ENCODE measurements at places on chromosomes 3 and 15.

- DNase-seq: no peak
Measured at GRCh38 chr3:128975276-128975675, 18.6 kb downstream of the CFAP92 start.

- DNase-seq: peak; percentile 19
Measured at GRCh38 chr3:122356402-122356801, 26.6 kb downstream of the MIX23 start.

GRCh38 chr3:23395115-23395514, 192.0 kb downstream of the UBE2E2 start:
- no peak for DNase-seq

GRCh38 chr3:169365993-169366915, 297.3 kb downstream of the MECOM start:
- DNase-seq: no peak

- DNase-seq: no peak
Measured at GRCh38 chr3:9713142-9713541, 9.5 kb downstream of the CPNE9 start.

- no peak for DNase-seq
Measured at GRCh38 chr3:945738-946137, 147.1 kb upstream of the CNTN6 start.

DNA sequence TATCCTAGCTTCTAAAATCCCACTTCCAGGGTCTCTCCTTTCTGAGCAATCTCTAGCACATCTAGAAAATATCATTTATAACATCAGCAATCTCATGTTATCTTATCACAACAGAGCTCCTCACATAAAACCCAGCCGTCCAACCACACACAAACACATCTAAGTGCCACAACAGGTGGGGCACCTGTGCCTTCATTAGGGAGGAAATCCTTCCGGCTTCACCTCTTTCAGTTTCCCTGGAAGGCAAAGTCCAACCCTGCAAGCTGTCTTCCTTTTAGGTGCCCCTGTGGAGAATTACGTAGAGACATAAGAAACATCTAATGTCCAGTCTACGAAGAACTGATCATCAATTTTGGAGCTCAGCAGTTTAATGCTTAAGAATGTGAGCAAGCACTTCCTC, 1.6 kb downstream of the ZDHHC3 start:
- no peak for DNase-seq

DNA sequence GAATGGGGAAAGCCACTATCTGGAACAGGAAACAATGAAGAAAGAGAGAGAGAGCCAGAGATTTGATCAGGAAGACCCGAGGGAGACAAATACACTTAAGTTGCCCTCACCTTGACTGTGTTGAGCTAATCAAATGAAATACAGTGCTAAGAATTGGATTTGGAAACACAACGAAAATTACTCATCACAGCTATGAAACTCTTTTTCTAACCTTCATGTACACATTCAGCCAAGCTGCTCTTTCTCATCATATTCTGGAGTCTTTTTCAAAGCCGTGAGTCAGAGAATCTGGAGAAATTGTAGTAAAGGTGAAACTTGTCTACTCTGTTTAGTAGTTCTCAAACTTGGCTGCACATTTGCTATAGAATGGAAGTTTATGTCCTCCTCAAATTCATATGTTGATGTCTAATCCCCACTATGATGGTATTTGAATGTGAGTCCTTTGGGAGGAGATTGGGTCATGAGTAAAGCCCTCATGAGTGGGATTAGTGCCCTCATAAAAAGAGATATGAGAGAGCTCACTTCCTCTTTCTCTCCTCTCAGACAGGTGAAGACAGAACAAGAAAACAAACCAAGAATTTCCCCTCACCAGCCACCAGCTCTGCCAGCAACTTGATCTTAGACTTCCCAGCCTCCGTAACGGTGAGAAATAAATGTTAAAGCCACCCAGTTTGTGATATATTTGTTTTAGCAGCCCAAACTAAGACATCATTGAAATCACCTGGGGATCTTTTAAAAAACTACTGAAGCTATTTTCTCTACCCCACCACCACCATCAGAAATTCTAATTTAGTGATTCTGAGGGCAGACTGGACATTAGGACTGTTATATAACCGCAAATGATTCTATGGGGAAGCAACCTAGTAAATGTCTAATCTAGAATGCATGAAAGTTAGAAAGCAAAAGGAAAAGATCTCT, 143.6 kb upstream of the GRM7 start:
- DNase-seq: no peak

DNA sequence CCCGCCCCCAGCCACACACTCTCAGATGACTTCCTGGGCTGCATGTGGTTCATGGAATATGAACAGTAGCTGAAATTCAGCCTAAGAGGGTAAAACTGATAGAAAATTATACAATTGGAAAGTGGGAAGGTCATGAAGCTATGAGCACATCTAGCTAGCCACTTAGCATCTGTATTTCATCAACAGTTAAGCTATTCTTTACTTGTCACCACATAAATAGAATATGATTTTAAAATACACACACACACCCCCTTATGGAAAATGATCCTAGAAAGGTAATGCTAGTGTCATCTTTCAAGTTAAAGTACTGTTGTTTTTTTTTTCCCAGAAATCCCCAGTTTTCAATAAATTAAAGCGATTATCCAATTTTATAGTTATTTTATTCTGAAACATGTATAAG, 3.6 kb downstream of the MAP4 start:
- DNase-seq: no peak

- DNase-seq: no peak
Measured at GRCh38 chr15:74055804-74056203, 26.5 kb downstream of the GOLGA6A start.

DNA sequence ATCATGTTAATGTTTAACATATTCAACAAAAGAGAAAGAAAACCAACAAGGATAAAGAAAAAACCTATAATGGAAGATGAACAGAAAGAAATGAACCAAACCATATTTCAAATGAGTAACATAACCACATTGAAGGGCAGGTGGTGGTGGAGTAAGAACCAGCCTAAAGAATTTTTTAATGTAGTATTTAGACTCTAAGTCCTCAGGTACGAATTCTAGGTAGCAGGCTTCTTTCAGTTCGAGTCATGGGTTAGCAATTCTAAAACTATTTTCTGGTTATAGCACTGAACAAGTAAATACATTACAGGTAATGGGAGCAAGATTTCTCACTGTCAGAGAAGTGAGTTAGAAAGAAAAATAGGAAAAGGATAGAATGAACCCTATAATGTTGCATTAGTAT, 24.4 kb downstream of the DCBLD2 start:
- no peak for DNase-seq

DNA sequence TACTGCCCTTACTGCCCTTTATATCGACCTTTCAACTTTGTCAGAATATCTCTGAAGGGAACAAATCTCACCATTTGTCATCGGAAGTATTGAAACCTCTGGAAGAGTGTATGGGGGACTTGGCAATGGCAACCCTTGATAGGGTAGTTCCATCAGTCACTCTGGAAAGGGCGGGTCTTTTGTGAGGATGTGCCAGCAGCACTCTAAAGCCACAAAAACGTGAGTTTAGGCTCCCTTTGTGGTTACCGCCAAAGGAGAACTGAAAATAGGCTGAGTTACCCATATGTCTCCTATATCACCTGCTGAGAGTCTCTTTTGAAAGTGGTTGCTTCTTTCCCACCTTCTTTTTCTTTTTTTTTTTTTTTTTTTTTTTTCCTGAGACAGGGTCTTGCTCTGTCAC, 296.8 kb upstream of the CHRM5 start:
- DNase-seq: no peak

- no peak for DNase-seq
Measured at GRCh38 chr3:129958755-129959154, 15.8 kb upstream of the TRH start.

DNA sequence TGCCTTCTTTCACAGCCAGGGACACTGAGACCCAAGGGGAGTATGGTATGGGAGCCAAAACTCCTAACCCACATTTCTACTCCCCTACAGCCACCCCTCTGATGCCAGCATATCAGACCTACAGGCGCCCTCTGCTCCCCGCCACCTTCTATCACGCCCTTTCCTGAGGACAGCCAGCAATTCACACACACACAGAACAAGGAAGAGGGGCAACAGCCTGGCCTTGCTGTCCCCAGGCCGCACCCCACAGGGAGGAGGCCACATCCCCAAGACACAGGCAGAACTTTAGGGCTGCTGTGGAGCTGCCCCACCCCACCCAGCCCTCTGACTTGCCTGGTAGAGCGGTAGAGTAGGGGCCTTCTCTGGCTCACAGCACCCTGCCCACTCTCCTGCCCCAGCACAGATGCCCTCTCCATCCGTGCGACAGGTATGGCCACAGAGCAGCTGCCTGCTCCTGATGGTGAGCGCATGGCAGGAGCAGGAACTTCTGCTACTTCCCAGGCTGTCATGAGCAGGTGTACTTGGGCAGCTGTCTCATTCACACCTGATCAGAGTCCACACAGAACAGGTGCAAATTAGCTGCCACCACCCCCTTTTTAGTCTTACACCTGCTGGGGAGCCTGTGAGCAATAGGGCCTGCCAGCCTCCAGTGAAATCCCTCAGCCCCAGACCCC, 33.4 kb downstream of the CCDC33 start:
- no peak for DNase-seq

DNA sequence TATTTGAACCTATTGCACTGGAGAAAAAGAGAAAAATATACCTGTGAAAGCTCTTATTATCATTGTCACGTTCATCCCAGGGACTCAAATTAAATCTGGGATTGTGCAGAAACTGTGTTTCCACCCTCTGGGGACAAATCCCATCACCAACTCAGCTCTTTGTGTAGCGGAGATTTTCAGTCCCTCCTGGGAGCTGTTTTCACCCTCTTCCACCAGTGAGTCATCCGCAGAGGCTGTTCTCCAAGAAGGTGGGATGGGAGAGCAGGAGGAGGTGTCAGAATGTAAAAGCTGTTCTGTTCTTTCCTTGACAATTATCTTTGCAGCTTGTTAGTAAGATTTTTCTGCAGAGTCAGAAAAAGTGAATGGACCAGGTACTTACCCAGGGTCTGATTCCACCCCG, 28.0 kb downstream of the SV2B start:
- DNase-seq: no peak

DNA sequence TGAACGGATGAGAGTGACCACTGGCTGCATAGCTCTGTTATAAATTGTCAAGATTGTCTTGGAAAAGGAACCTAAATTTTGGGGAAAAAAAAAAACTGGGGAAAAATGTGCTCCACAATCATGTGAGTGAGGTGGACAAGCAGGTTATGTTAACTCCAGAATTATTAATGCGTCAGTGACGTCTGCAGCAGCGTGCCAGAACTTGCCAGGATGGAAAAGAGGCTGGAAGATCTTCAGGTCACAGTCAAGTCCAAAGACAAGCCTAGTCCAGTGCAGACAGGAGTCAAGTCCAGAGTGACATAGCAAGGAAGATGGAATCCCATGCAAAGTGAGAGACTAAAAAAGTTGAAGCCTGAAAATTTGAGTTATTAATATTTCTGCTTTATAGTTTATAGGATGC, 140.6 kb downstream of the RYR3 start:
- no peak for DNase-seq

DNA sequence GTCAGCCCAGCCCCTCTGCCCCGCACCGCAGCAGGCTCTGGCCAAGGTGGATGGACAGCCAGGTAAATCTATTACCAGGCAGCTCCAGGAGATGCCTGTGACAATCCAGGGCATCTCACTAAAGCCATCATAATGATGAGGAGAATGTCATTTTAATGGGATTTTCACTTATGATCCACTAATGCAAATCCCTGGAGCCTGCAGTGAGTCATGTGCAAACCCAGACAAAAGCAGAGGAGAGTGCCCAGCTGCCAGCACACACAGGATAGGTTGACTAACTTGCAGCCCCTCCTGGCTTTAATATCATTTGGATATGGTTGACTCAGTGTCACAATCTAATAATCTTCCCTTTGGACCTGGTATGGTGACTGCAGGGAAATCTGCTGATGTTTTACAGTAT, 206.9 kb upstream of the TRIM42 start:
- DNase-seq: no peak

DNA sequence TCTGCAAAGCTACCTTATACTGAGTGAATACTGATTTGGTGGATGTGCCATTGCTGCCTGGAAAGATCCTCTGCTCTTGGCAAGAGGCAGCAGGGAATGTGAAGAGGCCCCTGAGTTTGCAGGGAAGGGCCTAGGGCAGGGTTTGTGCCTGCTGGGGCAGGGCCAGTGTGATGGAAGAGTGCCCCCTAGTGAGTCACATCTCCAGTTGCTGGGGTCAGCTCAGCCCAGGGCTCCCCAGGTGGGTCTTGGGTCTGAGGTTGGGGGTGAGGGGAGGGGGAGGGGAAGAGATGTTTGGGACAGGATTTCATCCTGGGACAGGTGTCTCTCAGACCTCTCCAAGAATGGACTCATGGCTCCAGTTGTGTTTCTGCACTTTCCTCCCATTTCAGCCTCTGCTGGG, 4.1 kb upstream of the AMOTL2 start:
- DNase-seq: no peak

DNA sequence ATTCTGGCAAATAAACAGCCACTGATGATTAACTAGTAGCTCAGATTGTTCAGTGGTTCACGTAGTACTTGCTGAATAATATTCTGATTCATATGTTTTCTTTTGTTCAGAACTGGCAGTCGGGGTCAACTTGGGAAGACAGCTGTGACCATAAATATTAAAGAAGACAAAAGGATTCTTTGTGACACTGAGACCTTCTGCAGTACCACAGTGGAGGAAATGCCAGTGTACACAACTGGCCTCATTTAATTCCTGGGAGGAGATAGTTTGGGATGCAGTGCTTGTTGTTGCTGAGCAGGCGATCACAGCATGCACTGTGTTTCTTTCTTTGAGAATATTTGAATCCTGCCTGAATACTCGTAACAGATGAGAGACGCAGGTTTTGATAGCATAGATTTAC, 26.7 kb upstream of the MCF2L2 start:
- DNase-seq: no peak

DNA sequence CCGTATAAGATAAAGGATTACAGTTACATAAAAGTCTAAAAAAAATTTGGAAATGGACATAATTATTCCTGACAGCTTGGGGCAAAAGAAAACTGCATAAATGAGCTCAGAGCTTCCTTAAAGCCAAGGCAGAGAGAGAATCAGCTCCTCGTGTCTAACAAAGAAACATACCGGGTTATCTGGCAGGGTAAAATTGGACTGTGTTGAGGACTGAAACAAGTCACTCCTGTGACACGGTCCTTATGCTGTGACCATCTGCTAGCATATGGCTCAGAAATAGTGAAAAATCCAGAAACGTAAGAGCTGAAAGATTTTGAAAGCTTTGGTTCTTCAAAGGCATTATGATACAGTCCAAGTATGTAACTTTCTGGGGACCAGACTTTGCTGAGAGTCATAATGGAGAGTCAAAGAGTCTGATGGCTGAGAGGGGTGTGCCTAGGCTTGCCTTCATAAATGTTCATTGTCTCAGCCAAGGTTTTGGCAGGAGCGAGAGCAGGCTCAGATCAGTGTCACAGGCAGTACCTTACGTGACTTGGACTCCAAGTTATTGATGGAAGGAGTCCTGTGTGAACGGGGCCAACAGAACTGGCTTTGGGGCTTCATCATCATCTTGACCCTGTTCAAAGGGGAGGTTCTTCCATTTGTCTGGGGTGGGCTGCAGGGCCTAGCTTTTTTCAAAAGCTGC, 12.5 kb downstream of the MAP6D1 start:
- no peak for DNase-seq

DNA sequence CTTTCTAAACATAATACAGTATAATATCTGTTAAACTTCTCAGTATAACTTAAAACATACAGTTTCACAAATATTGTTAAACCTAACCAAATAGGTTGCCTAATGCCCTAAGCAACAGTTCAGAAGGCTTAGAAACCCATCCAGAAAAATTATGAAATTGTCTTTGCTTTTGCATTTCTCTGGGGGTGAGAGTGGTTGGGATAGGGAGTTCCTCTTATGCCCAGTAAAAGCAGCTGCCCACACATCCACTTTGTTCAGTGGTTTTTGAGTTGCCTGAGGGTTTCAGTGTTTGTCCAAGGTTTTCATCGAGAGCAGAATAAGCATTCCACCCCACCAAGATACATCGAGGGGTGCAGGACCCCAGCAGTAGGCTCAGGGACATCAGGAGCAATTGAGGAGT, 179.4 kb downstream of the CDIN1 start:
- DNase-seq: no peak

Measured in activated T-cell treated with anti-CD3 and anti-CD28 coated beads, Interleukin-2, amount 50 U/mL, for 1 hour (primary cell).